Testis (tissue), 5 donors: ENCODE measurements at places on chromosomes 13 and 19. TPM values are rescaled to one million over a fixed set of nuclear protein-coding genes. Genes with fewer than 3 reads are reported as not detected.

The IGFL1 gene
- not detected for polyA plus RNA-seq

The RDH8 gene
- polyA plus RNA-seq: 3.7 TPM

The IL4I1 gene
- 61.9 TPM for polyA plus RNA-seq

DNA sequence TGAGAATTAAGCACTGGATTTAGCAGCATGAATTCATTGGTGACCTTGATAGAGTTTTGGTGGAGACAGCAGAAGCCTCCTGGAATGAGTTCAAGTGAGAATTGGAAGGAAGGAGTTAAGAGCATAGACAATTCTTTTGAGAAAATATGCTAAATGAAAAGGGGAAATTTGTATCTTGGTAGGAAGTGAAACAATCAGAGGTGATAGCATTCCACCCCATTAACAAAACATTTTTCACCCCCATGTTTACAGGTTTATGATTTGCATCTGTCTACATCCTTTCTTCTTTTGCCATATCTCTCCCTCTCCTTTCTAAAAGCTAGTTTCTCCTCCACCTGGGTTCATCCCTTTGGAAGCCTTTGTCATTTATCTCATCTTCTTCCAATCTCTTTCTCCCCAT lies 27.5 kb downstream of the LNX2 start:
- no peak overlapping the region for H3K27ac ChIP-seq
- no peak overlapping the region for H3K4me3 ChIP-seq
- no peak for DNase-seq
- H3K4me1 ChIP-seq: peaks cover 23% of the 10 kb centered on the region
- H3K27me3 ChIP-seq: no peaks in the 10 kb centered on the region

DNA sequence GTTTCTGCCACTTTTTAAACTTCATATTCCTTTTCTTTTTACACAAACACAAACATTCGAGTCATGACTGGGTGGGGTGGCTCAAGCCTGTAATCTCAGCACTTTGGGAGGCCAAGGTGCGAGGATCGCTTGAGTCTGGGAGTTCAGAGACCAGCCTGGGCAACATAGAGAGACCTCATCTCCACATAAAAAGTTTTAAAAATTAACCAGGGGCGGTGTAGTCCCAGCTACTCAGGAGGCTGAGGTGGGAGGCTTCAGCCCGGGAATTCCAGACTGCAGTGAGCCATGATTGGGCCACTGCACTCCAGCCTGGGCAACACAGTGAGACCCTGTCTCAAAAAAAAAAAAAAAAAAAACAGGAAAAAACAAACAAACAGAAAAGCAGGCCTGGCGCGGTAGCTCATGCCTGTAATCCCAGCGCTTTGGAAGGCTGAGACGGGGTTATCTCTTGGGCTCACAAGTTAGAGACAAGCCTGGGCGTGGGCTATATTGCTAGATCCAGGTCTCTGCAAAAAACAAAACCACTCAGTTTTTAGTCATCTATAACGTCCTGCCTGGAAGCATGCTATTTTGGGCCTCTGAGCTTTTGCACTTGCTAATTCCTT lies 583 bp upstream of the BAX start:
- peaks cover 10% of the 10 kb centered on the region for H3K4me1 ChIP-seq
- H3K27ac ChIP-seq: peak overlapping the region; percentile 73
- H3K27me3 ChIP-seq: no peaks in the 10 kb centered on the region
- H3K4me3 ChIP-seq: peak overlapping the region; percentile 81
- H3K36me3 ChIP-seq: no peaks in the 10 kb centered on the region
- DNase-seq: peak; percentile 37

DNA sequence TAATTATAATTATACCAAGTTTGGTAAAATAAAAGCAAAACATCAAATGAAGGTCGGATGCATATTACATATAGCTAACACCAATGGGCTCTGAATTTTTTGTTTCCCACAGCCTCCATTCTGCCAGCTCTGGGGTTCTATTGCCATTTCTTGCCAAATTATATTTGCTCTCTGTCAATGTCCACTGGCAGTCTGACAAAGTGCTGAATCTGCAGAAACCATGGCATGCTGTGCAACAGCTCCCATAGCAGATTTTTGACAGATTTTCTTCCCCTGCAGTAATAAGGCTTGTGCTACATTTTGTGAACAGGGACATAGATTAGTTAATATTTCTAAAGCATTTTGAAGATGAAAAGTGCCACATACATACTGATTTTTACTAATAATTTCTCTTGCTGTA lies 1102.1 kb downstream of the DIAPH3 start:
- no peaks in the 10 kb centered on the region for H3K27me3 ChIP-seq
- H3K27ac ChIP-seq: no peak overlapping the region
- H3K4me3 ChIP-seq: no peak overlapping the region
- DNase-seq: no peak
- no peaks in the 10 kb centered on the region for H3K36me3 ChIP-seq

GRCh38 chr13:78826936-78827335 lies 168.0 kb upstream of the OBI1 start:
- H3K36me3 ChIP-seq: no peaks in the 10 kb centered on the region
- DNase-seq: no peak
- no peak overlapping the region for H3K27ac ChIP-seq
- no peak overlapping the region for H3K4me3 ChIP-seq
- H3K27me3 ChIP-seq: no peaks in the 10 kb centered on the region

DNA sequence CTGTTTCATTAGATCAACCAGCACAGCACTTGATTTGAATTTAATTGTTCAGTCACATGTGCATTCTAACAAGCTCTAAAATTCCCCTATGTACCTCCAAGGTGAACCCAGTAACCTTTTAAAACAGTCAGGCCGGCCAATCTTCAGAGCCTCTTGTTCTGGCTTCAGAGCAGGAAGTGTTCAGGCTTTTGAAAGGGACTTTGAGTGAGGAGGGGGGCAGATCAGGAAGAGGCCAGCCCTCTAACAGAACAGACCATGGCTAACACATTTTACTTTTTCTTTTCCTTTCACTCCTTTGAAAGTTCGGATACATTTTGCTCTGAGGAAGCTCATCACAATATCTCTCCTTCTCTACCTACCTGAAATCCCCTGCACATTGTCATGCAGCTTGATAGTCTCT lies 390.3 kb downstream of the TBC1D4 start:
- H3K4me3 ChIP-seq: no peak overlapping the region
- no peaks in the 10 kb centered on the region for H3K27me3 ChIP-seq
- H3K36me3 ChIP-seq: no peaks in the 10 kb centered on the region
- DNase-seq: no peak
- H3K4me1 ChIP-seq: no peaks in the 10 kb centered on the region

GRCh38 chr13:103006641-103007426 lies 59.4 kb downstream of the SLC10A2 start:
- no peaks in the 10 kb centered on the region for H3K27me3 ChIP-seq
- no peaks in the 10 kb centered on the region for H3K4me1 ChIP-seq
- no peak overlapping the region for H3K27ac ChIP-seq
- DNase-seq: no peak
- H3K4me3 ChIP-seq: no peak overlapping the region

GRCh38 chr19:7104747-7105447 lies 35.4 kb downstream of the ZNF557 start:
- H3K36me3 ChIP-seq: no peaks in the 10 kb centered on the region
- no peak overlapping the region for H3K4me3 ChIP-seq
- no peak for DNase-seq
- no peaks in the 10 kb centered on the region for H3K27me3 ChIP-seq
- peaks cover 16% of the 10 kb centered on the region for H3K4me1 ChIP-seq

DNA sequence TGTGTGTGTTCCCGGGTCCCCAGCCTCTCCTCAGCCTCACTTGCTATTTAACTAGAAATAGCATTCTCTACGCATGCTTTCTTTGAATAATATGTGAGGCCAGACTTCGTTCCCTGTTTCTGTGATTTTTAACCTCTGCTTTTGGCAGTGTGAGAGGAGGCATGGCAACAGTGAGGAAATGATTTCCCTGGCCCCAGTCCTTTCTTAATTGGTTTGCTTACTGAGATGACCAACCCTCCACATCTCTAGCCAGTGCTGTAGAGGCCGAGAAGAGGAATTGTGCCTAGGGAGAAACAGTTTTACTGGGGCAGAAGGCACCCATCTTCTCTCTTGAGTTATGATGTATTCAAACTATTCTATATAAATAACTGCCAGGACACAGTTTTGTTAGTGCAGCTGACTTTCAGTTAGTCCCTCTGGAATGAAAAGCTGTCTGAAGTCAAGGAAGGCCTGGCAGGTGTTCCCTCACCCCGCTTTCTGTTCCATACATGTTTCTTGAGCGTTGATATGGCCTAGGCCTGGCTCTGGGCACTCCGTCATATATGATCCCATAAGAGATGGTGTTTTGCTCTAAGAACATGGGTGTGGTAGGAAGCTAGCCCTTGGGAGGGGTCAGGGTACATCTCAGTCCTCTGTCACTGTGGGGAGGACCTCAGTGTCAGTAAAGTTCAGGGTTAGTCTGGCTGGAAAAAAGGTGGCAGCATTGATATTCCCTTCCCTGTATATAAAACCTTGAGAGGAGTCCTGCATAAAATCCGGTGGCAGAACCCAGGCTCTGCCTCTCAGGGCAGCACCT lies 73.7 kb upstream of the NPAS1 start:
- no peak overlapping the region for H3K27ac ChIP-seq
- no peak overlapping the region for H3K4me3 ChIP-seq
- no peaks in the 10 kb centered on the region for H3K36me3 ChIP-seq
- no peak for DNase-seq
- H3K4me1 ChIP-seq: peaks cover 22% of the 10 kb centered on the region

DNA sequence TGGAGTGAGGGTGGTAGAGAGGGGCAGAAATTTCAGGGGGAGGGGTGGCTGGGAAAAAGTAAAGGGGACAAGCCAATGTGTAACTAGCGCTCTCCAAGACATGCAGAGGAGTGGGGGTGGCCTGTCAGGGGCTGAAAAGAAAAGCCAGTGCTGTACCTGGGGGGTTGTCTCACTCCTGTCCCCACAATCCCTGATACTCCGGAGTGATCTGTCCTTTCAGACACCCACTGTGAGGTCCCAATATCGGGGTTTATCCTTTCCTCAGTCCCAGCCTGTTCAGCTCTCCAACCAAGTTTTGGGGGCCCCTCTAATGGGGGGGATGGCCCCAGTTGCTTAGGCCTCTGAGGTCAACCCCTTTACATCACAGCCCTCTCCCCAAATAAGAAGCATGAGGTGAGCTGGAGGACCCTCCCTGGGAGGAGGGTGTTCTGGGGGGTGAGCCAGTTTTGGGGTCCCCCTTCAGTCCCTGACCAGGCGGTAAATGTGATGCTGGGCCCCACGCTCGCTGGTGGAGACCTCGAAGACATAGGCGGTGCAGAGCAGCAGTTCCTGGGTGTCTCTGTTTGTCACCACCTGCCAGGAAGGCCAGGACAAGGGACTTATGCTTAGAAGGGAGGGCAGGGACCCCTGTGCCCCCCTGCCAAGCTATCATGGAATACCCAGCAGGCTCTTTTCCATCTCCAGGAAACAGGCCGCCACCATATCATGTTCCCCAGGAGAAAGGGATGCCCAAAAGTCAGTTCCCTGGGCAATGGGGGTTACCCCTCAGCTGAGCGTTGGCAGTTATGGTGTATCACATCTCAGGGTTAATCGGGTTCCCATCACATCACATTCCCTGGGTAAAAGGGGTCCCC lies 5.9 kb downstream of the CD37 start:
- no peak overlapping the region for H3K4me3 ChIP-seq
- peaks cover 8% of the 10 kb centered on the region for H3K4me1 ChIP-seq
- H3K27ac ChIP-seq: peak overlapping the region; percentile 73
- H3K36me3 ChIP-seq: no peaks in the 10 kb centered on the region

DNA sequence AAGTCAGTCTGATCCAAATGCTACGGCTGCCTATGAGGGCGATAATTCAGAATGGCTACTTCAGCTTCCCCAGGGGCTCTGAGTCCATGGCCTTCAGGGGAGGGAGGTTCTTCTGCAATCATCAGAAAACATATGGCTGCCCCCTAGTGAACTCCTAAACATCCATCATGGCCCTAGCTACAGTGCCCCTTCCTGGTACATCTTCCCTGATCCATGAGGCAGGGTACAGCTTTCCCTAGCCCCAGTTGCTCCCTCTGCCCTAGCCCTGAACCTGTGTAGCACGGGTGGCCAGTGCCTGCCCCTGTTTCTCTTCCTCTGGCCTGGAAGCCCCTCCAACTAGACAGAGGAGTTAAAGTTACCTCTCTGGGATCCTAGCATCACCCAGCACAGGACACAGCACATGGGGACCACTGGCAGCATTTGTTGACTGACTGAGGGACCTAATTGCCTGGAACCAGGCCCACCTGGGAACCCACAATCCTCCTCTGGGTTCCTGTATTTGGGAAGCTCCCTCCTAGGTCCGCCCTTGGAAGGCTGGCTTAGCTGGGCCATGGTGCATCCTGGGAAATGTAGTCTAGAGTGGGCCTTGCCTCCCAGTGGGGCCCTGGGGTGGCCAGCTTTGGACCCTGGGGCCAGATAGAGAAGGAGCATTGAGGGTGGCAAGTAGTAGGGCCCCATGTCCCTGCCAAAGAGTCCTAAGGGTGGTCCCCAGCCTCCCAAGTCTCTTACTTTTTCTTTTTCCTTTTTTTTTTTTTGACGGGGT lies 17.7 kb upstream of the SEMA6B start:
- no peak overlapping the region for H3K4me3 ChIP-seq
- no peak for DNase-seq
- H3K36me3 ChIP-seq: no peaks in the 10 kb centered on the region
- peaks cover 6% of the 10 kb centered on the region for H3K4me1 ChIP-seq
- no peak overlapping the region for H3K27ac ChIP-seq
- H3K27me3 ChIP-seq: no peaks in the 10 kb centered on the region

DNA sequence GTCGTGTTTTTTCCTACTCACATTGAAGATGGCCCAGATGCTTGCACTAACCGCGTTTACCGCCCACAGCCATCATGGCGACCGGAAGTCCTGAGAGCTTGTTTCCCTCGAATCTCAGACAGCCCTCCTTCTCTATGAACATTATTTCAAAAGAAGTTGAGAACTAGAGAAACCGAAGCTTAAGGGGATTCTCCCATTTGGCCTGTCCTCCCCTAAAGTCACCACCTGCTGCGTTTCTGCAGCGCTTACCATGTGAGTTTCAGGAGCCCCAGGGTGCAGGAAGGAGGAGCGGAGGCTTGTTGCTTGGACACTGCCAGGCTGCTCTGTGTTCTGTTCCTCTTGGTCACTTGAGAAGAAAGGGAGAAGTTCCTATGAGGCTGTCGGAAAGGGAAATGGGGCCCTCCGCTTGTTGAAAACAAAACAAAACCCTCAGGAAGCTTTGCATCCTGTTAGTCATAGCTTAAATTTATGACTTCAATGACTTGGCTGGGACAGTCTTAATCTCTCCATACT lies 6.2 kb downstream of the CARD8 start:
- peaks cover 4% of the 10 kb centered on the region for H3K4me1 ChIP-seq
- no peaks in the 10 kb centered on the region for H3K27me3 ChIP-seq
- H3K27ac ChIP-seq: no peak overlapping the region
- H3K4me3 ChIP-seq: peak overlapping the region; percentile 40
- DNase-seq: peak; percentile 61

- no peaks in the 10 kb centered on the region for H3K36me3 ChIP-seq
- H3K27ac ChIP-seq: no peak overlapping the region
- no peak for DNase-seq
- H3K27me3 ChIP-seq: no peaks in the 10 kb centered on the region
- H3K4me3 ChIP-seq: no peak overlapping the region
Measured at GRCh38 chr13:57326532-57326931, 159.5 kb downstream of the PRR20E start.
